ENCODE measurements at places on chromosomes 11 and 22.

DNA sequence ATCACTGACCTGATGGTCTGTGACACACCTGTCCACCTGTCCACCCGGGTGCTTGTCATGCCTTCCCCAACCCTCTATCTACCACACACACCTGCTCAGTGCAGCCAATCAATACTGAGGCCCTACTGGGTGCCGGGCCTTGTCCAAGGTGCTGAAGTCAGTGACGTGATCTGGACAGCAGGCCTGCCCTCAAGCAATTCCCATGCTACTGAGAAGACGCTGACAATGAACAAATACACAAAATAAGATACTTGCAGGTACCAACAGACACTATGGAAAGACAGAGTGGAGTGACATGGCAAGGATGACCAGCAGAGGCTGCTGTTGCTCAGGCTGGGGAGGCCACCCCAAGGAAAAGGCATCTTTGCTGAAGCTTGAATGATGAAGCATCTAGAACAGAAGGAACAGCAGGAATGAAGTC, 21.2 kb downstream of the PLAAT3 start:
- DNase-seq = no peak

DNA sequence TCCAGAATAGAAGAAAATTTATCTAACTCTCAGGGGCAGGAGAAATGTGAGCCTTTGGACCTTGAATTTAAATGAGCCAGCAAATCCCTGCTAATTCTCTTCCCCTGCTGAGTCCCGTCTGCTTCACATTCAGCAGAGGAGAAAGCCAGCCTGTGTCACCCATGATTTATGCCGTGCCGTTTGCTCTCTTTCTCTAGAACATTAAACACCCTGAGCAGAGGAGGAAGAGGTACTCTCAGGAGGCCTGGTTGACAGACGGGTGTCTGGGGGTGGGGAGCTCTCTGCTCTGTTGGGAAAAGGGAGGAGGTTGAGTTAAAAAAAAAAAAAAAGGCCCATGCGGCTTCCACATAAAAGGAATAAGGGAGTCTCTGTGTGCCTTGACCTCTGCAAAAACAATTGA, 11.3 kb upstream of the MTMR3 start:
- no peak for DNase-seq

GRCh38 chr11:93100211-93100610, 97.6 kb downstream of the SLC36A4 start:
- DNase-seq = no peak

DNA sequence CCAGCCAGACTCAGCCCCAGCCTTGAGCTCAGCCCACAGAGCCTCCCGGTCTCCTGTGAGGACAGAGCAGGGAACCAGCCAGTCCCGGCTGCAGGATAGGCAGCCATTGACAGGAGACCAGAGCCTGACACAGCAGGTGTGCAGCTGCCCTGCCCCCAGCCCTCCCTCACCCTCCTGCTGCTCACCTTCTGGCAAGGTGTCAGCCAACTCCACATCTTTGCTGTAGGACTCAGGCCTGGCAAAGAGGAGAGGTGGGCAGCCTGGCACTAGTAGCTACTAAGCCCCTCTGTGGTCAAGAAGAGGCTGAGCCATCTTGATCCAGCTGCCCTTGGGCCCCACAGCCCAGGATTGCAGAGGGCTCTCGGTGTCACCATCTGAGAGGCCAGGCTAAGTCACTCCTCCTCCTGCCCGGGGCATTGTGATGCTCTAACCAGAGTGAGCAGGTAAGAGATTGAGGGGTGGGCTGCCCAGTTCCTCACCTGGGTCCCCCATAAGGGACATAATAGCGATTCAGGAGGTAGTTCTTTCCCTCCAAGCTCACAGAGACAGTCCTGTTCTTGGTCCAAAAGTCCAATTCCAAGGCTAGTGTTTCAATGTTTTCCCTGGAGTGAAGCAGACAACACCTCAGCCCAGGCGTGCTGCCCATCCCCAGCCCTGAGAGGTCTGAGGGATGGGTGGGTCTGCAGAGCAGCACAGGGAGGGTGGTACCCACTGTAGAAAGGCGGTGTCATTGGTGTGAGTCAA, 18.6 kb downstream of the TREH start:
- DNase-seq = no peak

DNA sequence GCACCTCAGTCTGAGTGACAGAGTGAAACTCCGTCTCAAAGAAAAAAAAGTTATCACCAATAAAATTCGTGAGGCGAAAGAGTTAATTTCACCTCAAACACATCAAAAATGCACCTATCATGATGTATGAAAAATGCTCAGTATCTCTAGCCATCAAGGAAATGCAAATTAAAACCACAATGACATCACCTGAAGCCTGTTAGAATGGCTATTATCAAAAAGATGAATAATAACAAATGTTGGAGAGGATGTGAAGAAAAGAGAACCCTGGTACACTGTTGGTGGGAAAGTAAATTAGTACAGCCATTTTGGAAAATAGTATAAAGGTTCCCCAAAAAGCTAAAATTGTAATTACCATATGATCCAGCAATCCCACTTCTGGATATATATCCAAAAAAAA, 23.6 kb downstream of the CHEK2 start:
- no peak for DNase-seq

All from retinal pigment epithelial cell (primary cell).